ENCODE measurements at places on chromosomes 3 and 15.

DNA sequence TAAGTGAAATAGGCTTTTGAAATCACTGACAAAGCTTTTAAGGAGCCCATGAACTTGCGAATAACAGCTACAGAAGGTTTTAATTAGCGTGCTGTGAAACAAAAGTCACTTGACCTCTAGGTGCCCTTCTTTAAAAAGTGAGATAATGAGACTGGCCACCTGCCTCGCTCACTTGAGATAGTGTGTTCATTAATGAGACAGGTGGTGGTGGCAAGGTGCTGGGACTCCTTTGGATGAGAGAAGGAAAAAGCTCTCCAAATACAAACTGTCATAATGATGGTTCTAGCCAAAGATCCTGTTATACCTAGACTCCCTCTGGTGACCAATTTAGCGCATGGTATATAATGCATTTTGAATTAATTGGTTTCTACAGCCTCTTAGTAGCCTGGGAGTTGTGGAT lies 22.7 kb upstream of the IREB2 start:
- H3K27me3 ChIP-seq: peaks cover 6% of the 10 kb centered on the region
- peaks cover 16% of the 10 kb centered on the region for H3K4me1 ChIP-seq
- no peak overlapping the region for H3K27ac ChIP-seq
- H3K4me3 ChIP-seq: no peak overlapping the region
- H3K36me3 ChIP-seq: no peaks in the 10 kb centered on the region

GRCh38 chr3:165895919-165896318 lies 58.7 kb upstream of the BCHE start:
- H3K36me3 ChIP-seq: no peaks in the 10 kb centered on the region
- no peak overlapping the region for H3K27ac ChIP-seq
- no peak for DNase-seq
- H3K27me3 ChIP-seq: no peaks in the 10 kb centered on the region

GRCh38 chr3:153210146-153210545 lies 48.1 kb downstream of the RAP2B start:
- H3K27me3 ChIP-seq: no peaks in the 10 kb centered on the region
- H3K27ac ChIP-seq: no peak overlapping the region
- no peaks in the 10 kb centered on the region for H3K36me3 ChIP-seq

- H3K27ac ChIP-seq: peak overlapping the region; percentile 76
- H3K36me3 ChIP-seq: no peaks in the 10 kb centered on the region
- H3K4me3 ChIP-seq: no peak overlapping the region
- H3K27me3 ChIP-seq: no peaks in the 10 kb centered on the region
These were observed 13.1 kb upstream of the ETV5 start for GRCh38 chr3:186121968-186122367.

DNA sequence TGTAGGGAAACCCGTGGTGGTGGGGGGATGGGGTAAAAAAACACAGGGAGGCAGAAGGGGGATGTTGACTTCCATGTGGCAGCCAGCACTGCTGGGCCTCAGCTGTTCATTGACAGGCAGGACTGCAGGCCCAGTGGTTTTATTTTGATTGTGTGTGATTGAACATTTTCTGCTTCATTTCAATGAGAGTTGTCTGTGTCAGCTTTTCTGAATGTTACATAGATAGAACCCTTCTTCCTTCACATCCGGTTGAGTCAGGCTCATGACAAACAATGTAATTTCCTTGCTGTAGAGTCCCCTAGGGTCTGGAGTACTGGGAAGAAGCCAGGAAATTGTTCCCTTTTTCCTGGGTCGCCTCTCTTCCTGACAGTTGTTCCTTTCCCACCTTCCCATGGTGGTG lies 8.2 kb upstream of the RPP25 start:
- no peak overlapping the region for H3K27ac ChIP-seq
- no peaks in the 10 kb centered on the region for H3K4me1 ChIP-seq
- H3K4me3 ChIP-seq: no peak overlapping the region
- H3K36me3 ChIP-seq: no peaks in the 10 kb centered on the region
- H3K27me3 ChIP-seq: peaks cover 57% of the 10 kb centered on the region

GRCh38 chr3:194485881-194486539 lies 792 bp downstream of the ATP13A3 start:
- H3K36me3 ChIP-seq: peaks cover 5% of the 10 kb centered on the region
- H3K4me1 ChIP-seq: peaks cover 12% of the 10 kb centered on the region
- no peaks in the 10 kb centered on the region for H3K27me3 ChIP-seq
- peak; percentile 31 for DNase-seq
- H3K27ac ChIP-seq: peak overlapping the region; percentile 94
- H3K4me3 ChIP-seq: peak overlapping the region; percentile 86

GRCh38 chr3:156218353-156218744 lies 98.0 kb downstream of the KCNAB1 start:
- peaks cover 25% of the 10 kb centered on the region for H3K4me1 ChIP-seq
- no peak overlapping the region for H3K4me3 ChIP-seq
- no peak overlapping the region for H3K27ac ChIP-seq
- H3K27me3 ChIP-seq: no peaks in the 10 kb centered on the region
- peaks cover 4% of the 10 kb centered on the region for H3K36me3 ChIP-seq
- DNase-seq: no peak

- no peaks in the 10 kb centered on the region for H3K27me3 ChIP-seq
- no peak overlapping the region for H3K4me3 ChIP-seq
- no peak overlapping the region for H3K27ac ChIP-seq
- H3K36me3 ChIP-seq: no peaks in the 10 kb centered on the region
- no peak for DNase-seq
- H3K4me1 ChIP-seq: peaks cover 4% of the 10 kb centered on the region
These were observed 5.8 kb downstream of the ANO10 start for GRCh38 chr3:43616034-43616433.

- no peaks in the 10 kb centered on the region for H3K36me3 ChIP-seq
- no peak for DNase-seq
- peaks cover 6% of the 10 kb centered on the region for H3K4me1 ChIP-seq
- H3K27me3 ChIP-seq: peaks cover 70% of the 10 kb centered on the region
- H3K4me3 ChIP-seq: no peak overlapping the region
These were observed 7.9 kb upstream of the SOX2 start for GRCh38 chr3:181703601-181704420.

GRCh38 chr3:52606373-52607085 lies 70.1 kb downstream of the UQCC5 start:
- H3K36me3 ChIP-seq: peaks cover 54% of the 10 kb centered on the region
- no peaks in the 10 kb centered on the region for H3K27me3 ChIP-seq

DNA sequence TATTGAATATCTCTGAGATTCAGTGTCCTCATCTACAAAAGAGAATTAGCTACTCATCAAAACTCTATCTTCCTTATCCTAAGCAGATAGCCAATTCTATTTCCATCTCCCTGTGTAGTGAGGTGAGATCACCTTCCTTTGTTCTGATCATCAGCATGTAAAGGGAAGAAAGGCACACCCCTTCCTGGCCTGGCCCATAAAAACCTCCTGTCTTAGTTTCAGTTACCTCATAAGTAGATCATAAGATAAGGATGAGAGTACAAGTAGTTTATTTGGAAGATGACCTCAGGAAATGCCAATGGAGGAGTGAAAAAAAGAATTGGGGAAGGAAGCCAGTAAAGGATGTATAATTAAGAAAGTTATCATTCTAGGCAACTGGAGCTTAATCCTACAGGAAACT lies 114.5 kb upstream of the GADL1 start:
- no peaks in the 10 kb centered on the region for H3K36me3 ChIP-seq
- H3K4me1 ChIP-seq: peaks cover 8% of the 10 kb centered on the region
- H3K27me3 ChIP-seq: no peaks in the 10 kb centered on the region
- H3K27ac ChIP-seq: no peak overlapping the region

GRCh38 chr3:72533591-72534473 lies 314.4 kb downstream of the SHQ1 start:
- peaks cover 5% of the 10 kb centered on the region for H3K27me3 ChIP-seq
- no peak overlapping the region for H3K4me3 ChIP-seq
- H3K27ac ChIP-seq: no peak overlapping the region
- no peak for DNase-seq
- peaks cover 4% of the 10 kb centered on the region for H3K4me1 ChIP-seq
- no peaks in the 10 kb centered on the region for H3K36me3 ChIP-seq

- DNase-seq: no peak
- no peaks in the 10 kb centered on the region for H3K27me3 ChIP-seq
- peaks cover 17% of the 10 kb centered on the region for H3K4me1 ChIP-seq
- H3K27ac ChIP-seq: no peak overlapping the region
- no peak overlapping the region for H3K4me3 ChIP-seq
- peaks cover 11% of the 10 kb centered on the region for H3K36me3 ChIP-seq
These were observed 45.7 kb downstream of the TMEM44 start for GRCh38 chr3:194587438-194587931.

DNA sequence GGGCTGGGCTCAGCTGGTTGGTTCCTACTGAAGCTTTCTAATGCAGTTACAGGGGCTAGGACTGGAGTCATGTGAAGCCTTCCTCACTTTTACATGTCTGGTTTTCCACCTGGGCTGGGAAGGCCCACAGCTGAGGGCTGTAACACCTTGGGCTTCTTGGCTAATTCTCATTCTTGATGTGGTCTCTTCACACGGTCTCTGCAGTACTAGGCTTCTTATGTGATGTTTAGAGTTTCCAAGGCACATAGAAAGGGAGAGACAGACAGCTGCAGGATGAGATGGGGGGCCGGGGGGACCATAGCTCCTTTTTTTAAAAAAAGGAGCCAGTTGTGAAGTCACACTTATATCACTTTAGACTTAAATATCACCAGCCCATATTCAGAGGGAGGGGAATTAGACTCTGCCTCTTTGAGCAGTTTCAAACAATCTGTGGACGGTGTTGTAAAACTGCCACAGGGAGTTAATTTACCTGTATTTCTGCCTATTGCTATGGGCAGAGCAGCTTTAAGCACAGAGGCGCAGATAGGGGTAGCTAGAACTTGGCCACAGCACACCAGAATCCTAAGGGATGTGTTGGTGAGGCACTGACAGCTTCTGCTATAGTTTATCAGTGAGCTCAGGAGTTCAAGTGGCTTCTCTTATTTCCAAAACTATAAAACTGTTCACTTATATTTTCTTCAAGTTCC lies 46.7 kb downstream of the NKIRAS1 start:
- H3K4me3 ChIP-seq: no peak overlapping the region
- no peaks in the 10 kb centered on the region for H3K27me3 ChIP-seq
- DNase-seq: no peak
- peaks cover 2% of the 10 kb centered on the region for H3K36me3 ChIP-seq

- H3K27me3 ChIP-seq: no peaks in the 10 kb centered on the region
- DNase-seq: no peak
- H3K4me1 ChIP-seq: peaks cover 14% of the 10 kb centered on the region
- no peak overlapping the region for H3K27ac ChIP-seq
These were observed 26.2 kb upstream of the SRP14 start for GRCh38 chr15:40065166-40065565.

GRCh38 chr15:96501362-96501761 lies 170.9 kb downstream of the NR2F2 start:
- no peaks in the 10 kb centered on the region for H3K36me3 ChIP-seq
- H3K27ac ChIP-seq: no peak overlapping the region
- H3K27me3 ChIP-seq: peaks cover 77% of the 10 kb centered on the region
- DNase-seq: no peak
- no peak overlapping the region for H3K4me3 ChIP-seq

- DNase-seq: no peak
- no peaks in the 10 kb centered on the region for H3K4me1 ChIP-seq
- no peak overlapping the region for H3K4me3 ChIP-seq
- H3K36me3 ChIP-seq: no peaks in the 10 kb centered on the region
These were observed 46.5 kb downstream of the SYNPR start for GRCh38 chr3:63324621-63325020.

GRCh38 chr3:134364061-134364935 lies 9.9 kb downstream of the AMOTL2 start:
- peaks cover 53% of the 10 kb centered on the region for H3K4me1 ChIP-seq
- peak overlapping the region; percentile 98 for H3K27ac ChIP-seq
- H3K36me3 ChIP-seq: peaks cover 28% of the 10 kb centered on the region
- peak overlapping the region; percentile 43 for H3K4me3 ChIP-seq

GRCh38 chr15:86213420-86213819 lies 133.7 kb downstream of the AGBL1 start:
- no peak for DNase-seq
- H3K27me3 ChIP-seq: peaks cover 9% of the 10 kb centered on the region
- no peak overlapping the region for H3K4me3 ChIP-seq
- no peaks in the 10 kb centered on the region for H3K36me3 ChIP-seq
- H3K4me1 ChIP-seq: no peaks in the 10 kb centered on the region

- H3K36me3 ChIP-seq: no peaks in the 10 kb centered on the region
- no peak for DNase-seq
- no peak overlapping the region for H3K27ac ChIP-seq
These were observed 47.5 kb upstream of the SEMA4B start for GRCh38 chr15:90153658-90154057.

DNA sequence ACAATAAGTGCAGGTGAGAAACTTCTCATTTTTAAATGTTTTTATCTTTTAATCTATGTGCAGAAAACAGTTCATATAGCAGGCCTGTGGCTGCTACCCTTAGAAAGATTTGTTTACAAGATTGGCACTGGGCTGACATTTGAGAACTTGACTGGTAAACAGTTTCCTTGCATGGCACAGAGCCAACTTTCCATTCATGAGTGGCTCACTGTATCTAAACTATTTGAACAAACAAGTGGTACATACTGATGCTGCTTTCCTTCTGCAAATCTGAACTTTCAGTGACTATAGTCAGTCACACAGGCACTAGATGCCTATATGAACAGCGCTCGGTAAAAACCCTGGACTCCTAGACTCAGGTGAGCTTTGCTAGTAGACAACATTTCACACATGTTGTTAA lies 6.3 kb upstream of the GTPBP8 start:
- no peak overlapping the region for H3K27ac ChIP-seq
- H3K27me3 ChIP-seq: no peaks in the 10 kb centered on the region
- H3K4me1 ChIP-seq: peaks cover 25% of the 10 kb centered on the region
- no peak overlapping the region for H3K4me3 ChIP-seq
- DNase-seq: no peak
- H3K36me3 ChIP-seq: no peaks in the 10 kb centered on the region

- H3K4me3 ChIP-seq: no peak overlapping the region
- no peak for DNase-seq
- H3K4me1 ChIP-seq: peaks cover 18% of the 10 kb centered on the region
- no peak overlapping the region for H3K27ac ChIP-seq
These were observed 322.8 kb downstream of the ZNF621 start for GRCh38 chr3:40847551-40847992.

GRCh38 chr15:89998923-89999675 lies 2.0 kb upstream of the ZNF710 start:
- peak overlapping the region; percentile 26 for H3K4me3 ChIP-seq
- peaks cover under 1% of the 10 kb centered on the region for H3K27me3 ChIP-seq
- H3K4me1 ChIP-seq: peaks cover 18% of the 10 kb centered on the region

- H3K4me3 ChIP-seq: no peak overlapping the region
- DNase-seq: no peak
- H3K27ac ChIP-seq: peak overlapping the region; percentile 12
- H3K27me3 ChIP-seq: no peaks in the 10 kb centered on the region
These were observed 359.2 kb upstream of the THRB start for GRCh38 chr3:24853685-24854490.

- no peaks in the 10 kb centered on the region for H3K36me3 ChIP-seq
- DNase-seq: no peak
- no peak overlapping the region for H3K27ac ChIP-seq
- H3K4me3 ChIP-seq: no peak overlapping the region
- H3K4me1 ChIP-seq: peaks cover 5% of the 10 kb centered on the region
- H3K27me3 ChIP-seq: no peaks in the 10 kb centered on the region
These were observed 14.7 kb upstream of the CSTA start for GRCh38 chr3:122310361-122310760.

DNA sequence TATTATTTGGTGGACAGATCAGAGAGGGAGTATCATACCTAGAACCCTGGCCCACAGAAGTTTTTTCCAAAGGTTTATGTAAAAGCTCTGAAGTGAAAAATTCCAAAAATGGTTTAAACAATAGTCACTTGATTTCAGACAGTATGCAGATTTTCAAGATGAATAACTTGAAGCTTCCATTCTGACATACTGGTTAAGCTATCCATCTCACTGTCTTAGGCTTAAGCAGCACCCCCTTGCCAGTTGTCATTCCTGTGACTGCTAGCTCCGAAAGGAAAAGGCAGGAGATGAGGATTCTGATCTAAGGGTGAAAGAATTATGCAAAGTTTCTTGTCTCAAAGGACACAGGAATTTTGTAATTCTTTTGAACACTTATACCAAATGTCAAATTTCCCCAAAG lies 337.5 kb upstream of the THBS1 start:
- H3K4me1 ChIP-seq: peaks cover 2% of the 10 kb centered on the region
- H3K27ac ChIP-seq: no peak overlapping the region
- no peaks in the 10 kb centered on the region for H3K27me3 ChIP-seq
- no peak overlapping the region for H3K4me3 ChIP-seq
